ENCODE measurements at places on chromosomes 2 and 18. TPM values are rescaled to one million over a fixed set of nuclear protein-coding genes. Genes with fewer than 3 reads are reported as not detected.

GRCh38 chr2:209476367-209477208, 52.7 kb downstream of the MAP2 start:
- DNase-seq, result no peak

DNA sequence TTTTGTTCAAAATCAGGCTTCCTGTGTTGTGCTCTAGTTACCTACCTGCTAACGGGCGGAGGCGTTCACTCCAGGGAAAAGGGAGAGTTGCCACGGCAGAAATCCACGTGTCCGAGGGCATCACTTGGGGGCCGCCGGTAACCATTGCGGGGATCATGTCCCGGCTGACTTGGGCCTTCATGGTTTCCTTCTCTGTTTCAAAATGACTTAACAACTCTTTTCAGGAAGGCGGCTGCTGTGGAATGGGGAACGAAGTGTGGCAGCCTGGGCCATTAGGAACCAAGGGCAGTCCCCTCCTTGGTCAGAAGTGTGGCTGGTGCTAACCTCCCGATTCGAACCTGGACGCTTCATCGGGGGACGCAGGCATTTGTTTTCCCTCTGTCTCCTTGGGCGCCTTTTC, 56.8 kb downstream of the INPP5D start:
- DNase-seq, result no peak

DNA sequence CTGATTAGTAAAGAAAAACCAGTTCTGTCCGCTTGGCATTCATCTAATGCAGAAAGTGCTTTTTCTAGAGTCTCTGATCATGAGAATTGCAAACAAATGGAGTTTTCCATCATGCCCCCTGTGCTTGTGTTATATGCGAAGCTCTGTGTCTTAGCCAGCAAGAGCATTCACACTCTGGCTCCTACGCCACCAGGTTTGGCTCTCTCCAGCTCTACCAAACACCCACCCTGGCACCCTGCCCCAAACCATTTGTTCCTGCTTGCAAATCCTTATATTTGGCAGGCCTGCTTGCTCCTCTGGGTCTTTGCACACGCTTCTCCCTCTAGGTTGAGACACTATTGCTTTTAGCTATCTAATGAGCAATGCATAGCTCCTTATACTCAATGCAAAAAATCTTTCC, 204.1 kb upstream of the CYRIA start:
- DNase-seq, result no peak

DNA sequence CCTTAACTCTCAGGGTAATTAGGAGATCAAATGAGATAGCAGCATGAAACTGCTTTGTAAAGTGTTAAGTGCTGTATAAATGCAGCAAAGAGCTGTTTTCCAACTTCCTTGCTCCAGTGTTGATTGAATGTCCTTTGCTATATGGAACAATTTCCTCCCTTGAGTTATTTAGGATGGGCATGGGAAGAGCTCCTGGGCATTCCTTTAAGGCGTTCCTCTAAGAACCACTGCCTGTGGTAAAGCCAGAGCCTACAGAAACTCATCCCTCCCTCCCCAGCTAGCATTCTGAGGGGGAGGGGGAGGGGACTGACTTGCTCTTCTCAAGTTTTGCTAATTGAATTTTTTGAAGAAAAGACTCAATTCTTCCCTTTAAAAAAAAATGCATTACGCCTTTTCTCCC, 1.4 kb downstream of the AKAIN1 start:
- no peak for DNase-seq

CSRNP3 gene
- total RNA-seq, result 5.2 TPM

DNA sequence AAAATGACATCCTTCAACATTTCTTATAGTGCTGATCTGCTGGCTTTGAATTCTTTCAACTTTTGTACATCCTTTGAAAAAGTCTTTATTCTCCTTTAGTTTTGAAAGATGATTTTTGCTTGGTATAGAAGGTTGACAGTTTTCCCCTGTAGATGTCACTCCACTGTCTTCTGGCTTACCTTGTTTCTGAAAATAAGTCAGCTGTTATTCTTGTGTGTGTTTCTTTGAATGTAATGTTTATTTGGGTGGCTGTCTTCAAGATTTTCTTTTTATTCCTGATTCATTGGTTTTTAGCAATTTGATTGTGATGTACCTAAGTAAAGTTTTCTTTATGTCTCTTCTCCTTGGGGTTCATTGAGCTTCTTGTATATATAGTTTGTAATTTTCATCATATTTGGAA, 47.6 kb downstream of the ACTR3 start:
- DNase-seq, result no peak

DNA sequence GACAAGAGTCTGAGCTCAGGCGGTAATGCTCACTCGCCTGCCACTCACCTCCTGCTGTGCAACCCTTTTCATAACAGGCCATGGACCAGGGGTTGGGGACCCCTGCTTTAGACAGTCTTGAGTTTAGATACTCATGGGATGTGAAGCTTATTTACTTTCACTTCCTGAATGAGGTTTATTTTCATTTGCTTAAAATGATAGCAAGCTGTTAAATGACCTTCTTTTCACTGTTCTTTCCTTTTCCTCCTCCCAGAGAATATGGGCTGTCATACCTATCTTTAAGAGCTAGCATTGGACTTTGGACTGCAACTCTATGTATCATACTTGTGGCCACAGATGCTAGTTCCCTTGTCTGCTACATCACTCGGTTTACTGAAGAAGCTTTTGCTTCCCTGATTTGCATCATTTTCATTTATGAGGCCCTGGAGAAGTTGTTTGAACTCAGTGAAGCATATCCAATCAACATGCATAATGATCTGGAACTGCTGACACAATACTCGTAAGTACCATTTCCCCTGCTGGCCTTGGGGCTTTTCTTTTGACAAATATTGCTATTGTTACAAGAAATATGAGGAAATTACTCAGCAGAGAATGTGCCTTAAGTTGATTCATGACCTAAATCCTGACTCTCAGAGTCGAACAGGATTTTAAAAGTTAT, 168.5 kb downstream of the DPP4 start:
- no peak for DNase-seq

CYP27C1 gene
- total RNA-seq, result 0.63 TPM

ELOA2 gene
- total RNA-seq, result not detected

DNA sequence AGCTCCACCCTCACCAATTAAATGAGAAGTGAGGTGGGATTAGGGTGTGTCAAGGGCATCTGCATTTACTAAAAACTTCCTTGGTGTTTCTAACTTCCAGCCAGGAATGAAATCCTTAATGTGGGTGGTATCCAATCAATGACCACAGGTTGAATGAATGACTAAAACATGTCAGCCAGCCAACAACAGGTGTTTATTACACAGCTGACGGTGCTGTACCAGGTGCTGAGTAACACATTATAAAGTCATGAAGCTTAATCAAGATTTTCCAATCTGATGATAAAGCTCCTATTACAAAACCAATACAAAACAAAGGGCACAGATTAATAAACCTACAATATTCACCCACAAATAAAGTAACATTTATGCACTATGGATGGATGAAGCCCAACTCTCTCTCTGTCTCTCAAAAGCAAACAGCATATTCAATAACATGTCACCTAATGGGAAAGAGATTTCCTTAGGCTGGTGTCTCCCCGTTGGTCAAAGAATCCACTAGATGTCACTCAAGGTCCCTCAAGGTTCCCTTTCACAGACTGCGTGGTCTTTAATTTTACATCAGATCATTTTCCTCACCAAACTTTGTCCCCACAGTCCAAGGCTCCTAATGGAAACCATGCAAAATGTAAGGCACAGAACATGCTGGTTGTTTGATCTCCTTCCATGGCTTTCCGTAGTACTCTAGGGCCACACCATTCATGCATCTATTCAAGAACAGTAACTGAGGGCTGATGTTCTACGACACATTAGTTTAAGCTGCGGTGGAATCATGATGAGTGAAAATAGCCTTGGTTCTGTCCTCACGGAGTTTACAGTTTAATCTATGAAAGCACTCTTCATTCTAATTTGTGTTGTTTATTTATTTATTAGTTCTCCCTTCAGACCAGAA, 6.4 kb upstream of the PTPN4 start:
- no peak for DNase-seq

GRCh38 chr2:64342195-64343099, 111.5 kb upstream of the LGALSL start:
- no peak for DNase-seq

- no peak for DNase-seq
Observed at GRCh38 chr2:38957972-38958371, 68.3 kb downstream of the ARHGEF33 start.

GRCh38 chr2:229173825-229174359, 97.2 kb downstream of the PID1 start:
- no peak for DNase-seq

Data from mucosa of descending colon (tissue), 3 donors.